Activated T-helper 1 cell treated with anti-CD3 and anti-CD28 coated beads, Interleukin-2, amount 50 U/mL, for 16 hours (primary cell): ENCODE measurements at places on chromosomes 2 and 18.

- no peak for DNase-seq
These were observed 37.9 kb downstream of the TRIB2 start for GRCh38 chr2:12754643-12755042.

DNA sequence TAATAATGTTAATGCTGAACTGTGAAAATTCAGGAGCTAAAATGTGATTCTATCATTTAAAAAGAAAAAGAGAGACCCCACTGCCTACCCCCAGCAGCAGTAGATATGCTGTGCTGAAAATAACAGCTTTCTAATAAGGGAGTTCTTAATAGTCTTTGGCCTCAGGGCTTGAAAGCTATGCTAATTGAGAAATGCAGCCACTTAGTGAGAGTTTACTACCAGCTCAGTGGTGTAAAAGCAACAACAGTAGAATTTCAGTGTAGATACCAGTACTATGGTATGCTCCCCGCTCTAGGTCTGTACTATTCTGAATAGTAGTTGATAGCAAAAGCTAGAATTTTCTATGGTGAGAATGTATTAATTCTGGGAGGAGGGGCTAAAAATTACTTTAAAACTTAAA is 303.1 kb upstream of the VWC2L start:
- no peak for DNase-seq

GRCh38 chr2:24814516-24814915 is 21.3 kb downstream of the CENPO start:
- no peak for DNase-seq

GRCh38 chr2:210997373-210997772 is 441.0 kb downstream of the CPS1 start:
- DNase-seq = no peak

- DNase-seq = no peak
These were observed 47.3 kb downstream of the PKP4 start for GRCh38 chr2:158504088-158504487.

DNA sequence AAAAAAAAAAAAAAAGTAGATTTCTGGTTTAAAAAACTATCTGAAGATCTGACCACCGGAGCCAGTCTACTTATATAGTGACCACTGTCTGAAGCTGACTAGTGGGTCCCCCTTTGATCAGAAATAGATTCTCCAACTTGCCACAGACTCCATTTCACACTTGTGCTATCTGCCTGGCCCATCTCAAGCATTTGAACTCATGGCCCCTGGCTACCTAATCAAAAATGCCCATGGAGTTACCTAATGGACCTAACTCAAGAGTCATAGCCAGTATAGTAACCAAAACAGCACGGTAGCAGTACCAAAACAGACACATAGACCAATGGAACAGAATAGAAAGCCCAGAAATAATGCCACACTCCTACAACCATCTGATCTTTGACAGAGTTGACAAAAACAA is 17.0 kb upstream of the ATL2 start:
- DNase-seq = no peak

- DNase-seq = no peak
These were observed 1452.6 kb upstream of the ACVR2A start for GRCh38 chr2:146392186-146392585.

- DNase-seq = no peak
These were observed 497.9 kb downstream of the EPHA4 start for GRCh38 chr2:221074238-221074637.

- no peak for DNase-seq
These were observed 906.1 kb upstream of the SLC39A10 start for GRCh38 chr2:194750926-194751325.

DNA sequence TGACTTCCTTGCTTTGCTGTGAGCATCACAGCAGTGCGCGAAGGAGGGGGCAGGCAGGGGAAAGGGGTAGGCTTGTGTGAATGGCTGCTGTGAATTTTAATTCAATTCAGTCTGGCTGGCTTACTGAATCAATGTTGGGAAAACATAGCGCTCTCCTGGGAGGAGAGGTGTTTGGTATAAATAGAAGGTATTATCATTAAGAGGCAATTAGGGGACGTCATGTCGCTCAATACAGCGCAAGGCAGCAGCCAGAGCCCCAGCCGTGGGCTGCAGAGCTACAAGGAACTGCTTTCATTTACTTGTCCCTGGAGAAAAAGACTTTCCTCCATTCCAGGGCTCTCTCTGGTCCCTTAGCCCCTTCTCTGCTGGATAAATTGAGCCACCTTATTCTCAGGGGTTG is 181.4 kb upstream of the MSH6 start:
- DNase-seq = no peak

DNA sequence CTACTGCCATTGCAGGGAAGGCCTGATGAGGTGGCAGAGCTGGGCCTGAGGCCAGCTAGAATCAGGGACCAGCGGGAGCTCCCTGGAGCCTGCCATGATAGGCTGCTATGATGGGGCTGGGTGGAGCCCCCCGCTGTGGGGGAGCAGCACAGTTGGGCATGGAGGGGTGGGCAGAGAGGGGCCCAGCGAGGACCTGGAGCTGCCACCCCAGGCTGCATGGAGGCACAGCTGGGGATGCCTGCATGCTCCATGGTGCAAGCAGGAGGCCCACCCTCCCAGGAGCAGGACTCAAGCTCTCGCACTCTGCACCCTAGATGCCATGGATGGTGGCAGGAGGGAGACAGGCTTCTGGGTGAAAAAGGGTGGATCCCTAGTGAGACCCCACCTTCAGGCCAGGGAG is 17.8 kb upstream of the RPRD1A start:
- DNase-seq = no peak

- DNase-seq = no peak
These were observed 35.3 kb downstream of the NHEJ1 start for GRCh38 chr2:219125225-219125885.

- DNase-seq = no peak
These were observed 152.9 kb upstream of the DNMT3A start for GRCh38 chr2:25494616-25495015.

DNA sequence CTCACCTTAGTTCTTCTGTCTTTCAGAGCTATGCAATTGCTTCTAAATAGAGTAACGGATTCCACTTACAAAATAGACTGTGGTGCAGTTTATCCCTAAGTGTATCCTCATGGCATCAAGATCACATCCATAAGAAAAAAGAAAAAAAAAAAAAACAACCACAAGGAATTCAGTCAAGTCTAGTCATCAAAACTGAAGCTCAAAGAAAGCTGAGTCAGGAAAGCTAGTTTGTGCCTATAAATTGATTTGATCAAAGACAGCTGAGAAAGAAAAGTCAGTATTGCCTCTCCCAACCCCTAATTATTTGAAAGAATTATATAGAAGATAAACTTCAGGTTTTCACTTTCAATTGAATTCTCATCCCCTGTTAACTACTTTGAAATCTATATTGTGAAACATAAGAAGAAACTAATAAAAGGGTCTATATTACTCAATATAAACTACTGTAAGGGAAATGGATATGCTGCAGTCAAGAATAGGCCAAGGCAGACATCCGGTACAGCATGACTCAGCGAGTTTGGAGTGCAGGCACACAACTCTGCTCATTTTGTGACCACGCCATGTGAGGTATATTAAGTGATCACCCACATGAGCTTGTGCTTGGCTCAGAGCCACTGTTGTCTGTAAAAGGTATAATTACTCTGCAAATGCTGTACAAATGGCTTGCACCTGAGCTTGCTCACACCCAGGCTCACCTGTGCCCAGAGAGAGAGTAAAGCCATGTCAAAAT is 568.1 kb upstream of the CRIM1 start:
- no peak for DNase-seq

DNA sequence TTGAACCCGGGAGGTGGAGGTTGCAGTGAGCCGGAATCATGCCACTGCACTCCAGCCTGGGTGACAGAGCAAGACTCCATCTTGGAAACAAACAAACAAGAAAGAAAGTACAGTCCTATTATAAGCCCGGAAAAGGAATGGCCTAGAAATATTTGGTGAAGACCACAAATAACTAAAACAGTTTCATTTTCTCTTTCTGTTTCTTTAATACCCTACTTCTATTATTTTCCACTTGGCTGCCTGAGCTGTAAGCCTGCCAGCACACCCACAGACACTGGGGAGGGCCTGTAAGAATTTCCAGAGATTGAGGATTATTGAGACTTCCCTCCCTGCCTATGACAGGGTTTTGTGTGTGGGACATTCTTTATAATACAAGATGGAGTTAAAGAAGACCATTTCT is 188.0 kb upstream of the DCC start:
- no peak for DNase-seq

GRCh38 chr2:117936871-117937428 is 76.9 kb downstream of the CCDC93 start:
- no peak for DNase-seq

DNA sequence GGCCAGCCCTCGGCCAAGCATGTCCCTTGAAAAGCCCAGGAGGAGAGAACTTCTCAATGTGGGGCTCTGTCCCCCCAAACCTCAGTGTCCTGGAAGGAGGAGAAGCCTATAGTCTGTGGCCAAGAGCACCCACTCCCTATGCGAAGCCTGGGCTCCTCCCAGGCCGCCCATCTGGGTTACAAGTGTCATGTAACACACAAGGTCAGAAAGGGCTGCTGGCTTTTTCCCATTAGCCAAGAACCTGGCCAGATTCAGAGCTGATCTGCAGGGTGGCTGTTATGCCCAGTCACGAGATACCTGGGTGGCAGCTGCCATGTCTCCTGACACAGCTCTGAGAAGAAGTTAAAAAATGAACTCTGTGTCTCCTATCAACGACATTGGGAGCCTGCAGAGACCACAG is 170.7 kb downstream of the TNS1 start:
- no peak for DNase-seq

GRCh38 chr2:199851883-199852282 is 891 bp upstream of the FTCDNL1 start:
- DNase-seq = no peak

- no peak for DNase-seq
These were observed 86.4 kb downstream of the PLEKHM3 start for GRCh38 chr2:207938886-207939285.

- DNase-seq = no peak
These were observed 180.8 kb downstream of the VAPA start for GRCh38 chr18:10094655-10095054.

DNA sequence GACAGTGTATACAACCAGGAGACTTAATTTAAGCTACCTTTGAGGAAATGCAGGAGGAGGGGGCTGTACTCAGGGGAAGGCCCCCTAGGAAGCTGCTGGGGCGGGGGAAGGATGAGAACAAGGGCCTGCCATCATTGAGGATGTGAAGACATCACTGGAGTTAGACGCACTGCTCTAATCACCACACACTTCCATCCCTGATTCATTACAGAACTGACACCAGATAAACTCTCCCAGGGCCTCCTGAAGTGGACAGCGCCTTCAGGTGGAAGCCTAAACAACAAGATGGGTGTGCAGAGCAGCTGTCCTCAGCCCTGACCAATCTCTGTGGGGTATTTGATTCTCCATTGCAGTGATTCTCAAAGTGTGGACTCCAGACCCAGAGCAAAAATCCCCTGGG is 30.6 kb upstream of the SLC35G4 start:
- DNase-seq = no peak

GRCh38 chr2:140144611-140145010 is 1364.4 kb upstream of the NXPH2 start:
- no peak for DNase-seq

- no peak for DNase-seq
These were observed 44.8 kb downstream of the NAPG start for GRCh38 chr18:10570622-10571021.

- no peak for DNase-seq
These were observed 65.6 kb upstream of the REV1 start for GRCh38 chr2:99555404-99555803.

DNA sequence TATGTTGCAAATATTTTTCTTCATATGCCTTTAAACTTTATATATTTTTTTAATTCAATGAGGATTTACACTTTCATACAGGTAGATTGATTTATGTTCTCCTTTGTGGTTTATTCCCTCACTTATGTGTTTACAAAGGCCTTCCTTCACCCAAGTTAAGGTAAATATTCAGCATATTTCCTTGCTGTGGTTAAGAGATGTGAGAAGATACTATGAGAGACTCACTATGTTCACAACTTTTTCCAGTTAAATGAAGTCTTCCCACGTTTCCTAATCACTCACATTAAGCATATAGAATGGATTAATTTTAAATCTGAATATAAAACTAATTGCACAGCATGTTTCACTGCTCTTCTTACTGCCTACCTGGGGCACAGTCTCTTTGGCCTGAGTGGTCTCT is 597 bp downstream of the PECR start:
- no peak for DNase-seq

GRCh38 chr2:149090706-149091105 is 52.2 kb downstream of the LYPD6B start:
- no peak for DNase-seq

- DNase-seq = no peak
These were observed 3.0 kb upstream of the CPS1 start for GRCh38 chr2:210553373-210553772.
